ENCODE measurements at places on chromosomes 7 and 10. TPM values are rescaled to one million over a fixed set of nuclear protein-coding genes. Genes with fewer than 3 reads are reported as not detected.

DNA sequence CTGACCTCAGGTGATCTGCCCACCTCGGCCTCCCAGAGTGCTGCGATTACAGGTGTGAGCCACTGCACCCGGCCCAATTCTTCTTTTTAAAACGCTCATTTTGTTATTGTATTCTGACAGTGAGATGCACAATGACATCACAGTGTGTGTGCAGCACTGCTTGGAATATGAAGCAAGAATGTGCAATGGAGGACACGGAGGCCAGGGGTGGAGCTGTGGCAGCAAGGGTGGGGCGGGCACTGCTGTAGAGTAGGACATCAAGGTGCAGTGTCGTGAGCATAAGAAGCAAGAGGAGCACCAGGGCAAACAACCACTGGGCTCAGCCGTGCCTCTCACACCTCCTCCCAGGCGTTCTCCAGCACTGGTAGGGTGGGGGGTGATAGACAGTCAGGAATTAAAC is 26.8 kb upstream of the GRID1 start:
- no peak for DNase-seq

DNA sequence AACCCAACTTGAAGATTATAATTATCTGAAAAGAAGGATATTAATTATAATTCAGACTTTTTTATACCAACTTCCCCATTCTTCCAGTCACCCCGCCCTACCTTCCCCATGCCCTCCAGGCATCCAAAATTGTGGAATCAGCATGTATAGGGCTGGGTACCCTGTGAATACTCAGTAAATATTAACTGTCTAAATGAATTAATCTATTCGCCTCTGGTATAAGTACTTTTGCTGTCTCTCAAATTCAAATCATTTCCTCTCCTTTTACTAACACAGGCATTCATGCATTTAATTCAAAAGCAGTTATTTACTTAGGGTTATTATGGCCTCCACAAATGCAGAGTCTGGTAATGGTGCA is 26.5 kb upstream of the GOT1 start:
- no peak for DNase-seq

- DNase-seq, result peak; percentile 52
Measured at GRCh38 chr10:77788496-77789010, 138.0 kb downstream of the DLG5 start.

DNA sequence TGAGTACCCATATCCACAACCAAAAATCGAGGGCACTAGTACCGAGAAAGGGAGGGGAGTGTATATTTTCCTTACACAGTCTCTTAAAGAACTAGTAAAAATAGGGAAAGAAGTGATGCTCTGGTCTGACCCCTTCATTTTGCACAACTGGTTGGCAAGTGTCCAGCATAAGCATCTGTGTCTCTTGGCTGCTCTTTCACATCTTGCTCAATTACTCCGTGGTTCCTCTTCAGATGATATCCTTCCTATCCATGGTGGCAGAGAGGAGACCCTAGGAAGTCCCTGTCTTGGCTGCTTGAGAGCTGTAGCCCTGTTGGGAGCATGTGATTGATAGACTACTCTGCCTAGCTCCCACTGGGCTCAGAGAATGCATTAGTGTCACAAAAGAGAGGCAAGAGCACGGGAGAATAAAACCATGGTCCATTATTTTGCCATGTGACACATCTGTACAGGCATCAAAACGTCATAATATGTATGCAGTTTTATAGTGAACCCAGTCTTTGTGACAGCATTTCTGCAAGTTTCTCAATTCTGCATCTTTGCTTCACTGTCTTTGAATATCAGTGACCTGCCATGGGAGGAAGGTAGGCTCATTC is 111.8 kb upstream of the ANKRD1 start:
- peak; percentile 76 for DNase-seq

POLR2J gene
- 13.0 TPM for total RNA-seq

GRCh38 chr7:49780953-49781352 is 7.5 kb downstream of the VWC2 start:
- DNase-seq, result no peak

All from sigmoid colon (tissue), 7 donors.